ENCODE measurements at places on chromosomes 6 and 20.

DNA sequence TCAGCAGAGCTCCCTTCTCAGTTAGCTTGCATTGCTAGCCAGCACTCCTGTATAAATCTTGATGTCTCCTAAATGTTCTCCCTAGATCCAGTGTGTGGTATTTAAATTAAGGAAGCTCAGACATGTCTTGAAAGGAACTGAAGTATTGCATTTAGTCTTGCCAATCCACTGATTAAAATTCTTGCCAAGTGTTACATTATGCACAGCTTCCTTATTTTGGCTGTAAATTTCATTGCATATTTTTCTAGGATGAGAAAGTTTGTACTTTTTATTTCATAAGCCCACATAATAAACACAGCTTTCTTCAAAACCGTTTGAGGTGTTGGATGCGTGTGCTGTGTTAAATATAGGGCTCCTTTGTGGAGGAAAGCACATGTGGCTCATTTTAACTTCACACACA is 329.8 kb upstream of the FLRT3 start:
- DNase-seq: no peak

DNA sequence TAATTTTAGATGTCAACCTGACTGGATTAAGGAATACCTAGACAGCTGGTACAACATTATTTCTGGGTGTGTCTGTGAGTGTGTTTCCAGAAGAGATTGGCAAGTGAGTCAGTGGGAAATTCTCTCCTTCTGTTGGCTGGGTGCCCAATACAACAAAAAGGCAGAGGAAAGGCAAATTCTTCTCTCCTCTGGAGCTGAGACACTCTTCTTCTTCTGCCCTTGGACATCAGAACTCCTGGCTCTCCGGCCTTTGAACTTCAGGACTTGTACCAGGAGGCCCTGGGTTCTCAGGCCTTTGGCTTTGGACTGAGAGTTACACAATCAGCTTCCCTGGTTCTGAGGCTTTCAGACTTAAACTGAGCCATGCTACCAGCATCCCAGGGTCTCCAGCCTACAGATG is 7.8 kb upstream of the BTN3A1 start:
- DNase-seq: no peak

- DNase-seq: no peak
These were observed 111.5 kb downstream of the SESN1 start for GRCh38 chr6:108983151-108983550.

- no peak for DNase-seq
These were observed 31.6 kb upstream of the C20orf144 start for GRCh38 chr20:33630507-33630906.

GRCh38 chr6:163309491-163310026 is 105.0 kb upstream of the QKI start:
- no peak for DNase-seq

GRCh38 chr6:36160147-36160760 is 29.9 kb downstream of the MAPK13 start:
- no peak for DNase-seq

GRCh38 chr6:133100865-133101264 is 140.3 kb upstream of the EYA4 start:
- no peak for DNase-seq

DNA sequence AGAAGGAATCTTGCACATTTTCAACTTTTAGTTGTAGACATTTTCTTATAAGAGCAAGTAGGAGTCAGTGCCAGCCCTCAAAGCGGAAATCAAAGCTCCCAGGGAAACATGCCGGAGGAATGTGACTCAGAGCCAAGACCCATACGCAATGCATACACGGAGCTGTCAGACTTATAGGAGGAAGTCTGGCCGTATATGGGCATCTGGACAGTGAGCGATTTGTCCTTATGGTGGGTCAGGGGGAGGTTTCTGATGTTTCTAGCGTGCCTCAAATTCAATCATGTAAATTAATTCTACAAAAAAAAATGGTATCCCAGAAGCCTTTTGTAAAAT is 3.6 kb upstream of the CCN2 start:
- DNase-seq: no peak

All from hypothalamus (tissue), 51 donors.